ENCODE measurements at places on chromosomes 3 and 15.

- DNase-seq, result no peak
These were observed 5.0 kb downstream of the PTH1R start for GRCh38 chr3:46882377-46883053.

DNA sequence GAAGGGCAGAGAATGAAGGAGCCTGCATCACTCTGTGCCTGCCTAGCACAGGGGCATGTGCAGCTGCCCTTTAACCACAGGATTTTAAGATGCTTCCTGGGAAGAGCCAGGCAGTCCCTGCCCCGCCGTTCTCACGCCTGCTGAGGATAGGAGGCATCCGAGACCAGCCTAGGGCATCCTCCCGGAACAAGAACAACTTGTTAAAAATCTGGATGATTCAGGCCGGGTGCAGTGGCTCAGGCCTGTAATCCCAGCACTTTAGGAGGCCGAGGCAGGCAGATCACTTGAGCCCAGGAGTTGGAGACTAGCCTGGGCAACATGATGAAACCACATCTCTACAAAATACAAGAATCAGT is 15.2 kb downstream of the NRROS start:
- DNase-seq, result no peak

DNA sequence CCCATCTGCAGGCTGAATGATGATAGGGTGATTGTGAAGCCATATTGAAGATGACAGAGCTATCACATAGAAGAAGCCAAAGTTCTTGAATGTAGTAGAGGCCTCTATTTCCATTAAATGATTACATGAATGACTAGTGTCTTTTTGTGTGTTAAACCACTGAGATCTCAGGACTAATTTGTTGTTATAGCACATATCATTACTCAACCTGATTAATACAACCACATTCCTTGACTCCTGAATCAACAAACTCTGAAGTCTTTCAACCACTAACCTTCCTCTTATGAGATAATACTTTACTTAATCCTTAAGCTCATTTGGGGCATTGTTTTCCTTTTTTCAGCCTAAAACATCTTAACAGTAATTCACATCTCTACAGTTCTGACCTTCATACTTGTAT is 564.5 kb upstream of the ADAMTS9 start:
- no peak for DNase-seq

- no peak for DNase-seq
These were observed 234.0 kb downstream of the PLCL2 start for GRCh38 chr3:17118771-17119170.

DNA sequence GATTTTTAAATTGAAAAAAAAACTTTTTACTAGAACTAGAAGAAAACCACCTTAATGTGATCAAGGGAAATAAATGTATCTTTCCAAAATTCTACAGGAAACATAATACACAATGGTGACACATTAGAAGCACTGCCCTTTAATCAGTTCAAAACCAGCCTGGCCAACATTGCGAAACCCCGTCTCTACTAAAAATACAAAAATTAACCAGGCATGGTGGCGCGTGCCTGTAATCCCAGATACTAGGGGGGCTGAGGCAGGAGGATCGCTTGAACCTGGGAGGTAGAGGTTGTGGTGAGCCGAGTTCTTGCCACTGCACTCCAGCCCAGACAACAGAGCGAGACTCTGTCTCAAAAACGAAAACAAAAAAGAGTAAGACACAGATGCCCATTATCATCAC is 134.5 kb downstream of the TBC1D5 start:
- DNase-seq, result no peak

DNA sequence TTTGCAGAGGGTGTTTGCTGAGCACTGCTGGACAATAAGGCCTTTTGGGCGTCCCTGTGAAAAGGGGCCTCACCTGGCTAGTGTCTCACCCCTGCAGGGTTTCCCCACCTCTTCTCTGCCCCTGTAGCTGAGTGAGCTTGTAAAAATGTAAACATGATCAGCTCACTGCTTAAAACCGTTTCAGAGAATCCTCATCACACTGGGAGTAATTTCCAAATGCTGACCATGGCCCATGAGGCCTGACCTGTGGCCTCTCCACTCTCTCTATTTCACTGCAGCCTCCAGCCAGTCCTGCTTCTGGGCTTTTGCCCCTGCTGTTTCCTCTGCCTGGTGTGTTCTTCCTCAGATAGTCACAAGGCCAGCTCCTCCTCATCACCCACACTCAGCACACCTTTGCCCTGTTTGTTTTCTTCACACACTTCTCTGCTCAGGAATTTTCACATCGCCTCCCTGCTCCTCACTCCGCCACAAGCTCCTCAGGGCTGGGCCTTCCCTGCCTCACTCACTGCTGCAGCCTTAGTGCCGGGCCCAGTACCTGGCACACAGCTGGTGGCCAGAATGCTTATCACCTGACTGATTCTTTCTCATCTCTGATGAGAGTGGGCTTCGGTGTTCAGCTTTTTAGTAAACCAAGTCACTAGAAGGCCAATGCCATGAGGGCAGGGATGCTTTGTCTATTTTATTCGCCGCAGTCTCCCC is 79.3 kb upstream of the SEC13 start:
- DNase-seq, result no peak

DNA sequence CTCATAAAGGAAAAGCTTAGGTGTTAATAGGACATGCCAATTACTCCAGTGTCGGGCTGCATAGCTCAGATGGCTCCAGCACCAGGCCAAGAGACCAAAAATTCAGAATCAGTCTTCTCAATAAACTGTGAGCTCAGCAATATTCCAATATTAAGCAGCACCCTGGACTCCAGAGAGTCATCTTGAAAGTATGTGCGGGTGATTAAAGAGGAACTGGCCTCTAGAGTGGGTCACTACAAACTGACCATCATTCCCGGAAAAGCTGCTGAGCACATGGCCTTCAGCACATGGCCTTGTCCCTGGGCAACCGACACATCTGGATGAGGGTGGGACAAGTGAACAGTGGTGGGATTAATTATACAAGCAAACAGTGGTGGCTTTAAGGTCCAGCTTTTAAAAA is 59.0 kb downstream of the MAGI1 start:
- no peak for DNase-seq

DNA sequence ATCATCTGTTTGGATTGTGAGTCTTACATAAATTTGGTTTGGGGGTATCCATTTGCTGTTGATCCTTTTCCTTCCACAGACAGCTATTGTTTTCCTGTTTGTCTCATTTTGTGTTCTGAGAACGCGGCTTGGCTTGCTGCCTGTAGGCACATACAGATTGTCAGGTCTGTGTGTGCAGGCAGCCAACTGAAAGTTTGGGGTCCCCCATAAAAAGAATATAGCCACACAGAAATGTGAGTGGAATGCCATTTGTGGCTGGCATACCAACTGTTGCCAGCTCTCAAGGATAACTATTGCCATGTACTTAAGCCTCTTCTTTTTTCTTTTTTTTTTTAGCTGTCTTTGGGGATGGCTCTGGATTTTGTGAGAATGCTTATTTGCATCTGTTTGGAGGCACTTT is 1308.0 kb downstream of the ROBO1 start:
- DNase-seq, result no peak

GRCh38 chr3:139460076-139460475 is 16.2 kb downstream of the RBP2 start:
- no peak for DNase-seq

DNA sequence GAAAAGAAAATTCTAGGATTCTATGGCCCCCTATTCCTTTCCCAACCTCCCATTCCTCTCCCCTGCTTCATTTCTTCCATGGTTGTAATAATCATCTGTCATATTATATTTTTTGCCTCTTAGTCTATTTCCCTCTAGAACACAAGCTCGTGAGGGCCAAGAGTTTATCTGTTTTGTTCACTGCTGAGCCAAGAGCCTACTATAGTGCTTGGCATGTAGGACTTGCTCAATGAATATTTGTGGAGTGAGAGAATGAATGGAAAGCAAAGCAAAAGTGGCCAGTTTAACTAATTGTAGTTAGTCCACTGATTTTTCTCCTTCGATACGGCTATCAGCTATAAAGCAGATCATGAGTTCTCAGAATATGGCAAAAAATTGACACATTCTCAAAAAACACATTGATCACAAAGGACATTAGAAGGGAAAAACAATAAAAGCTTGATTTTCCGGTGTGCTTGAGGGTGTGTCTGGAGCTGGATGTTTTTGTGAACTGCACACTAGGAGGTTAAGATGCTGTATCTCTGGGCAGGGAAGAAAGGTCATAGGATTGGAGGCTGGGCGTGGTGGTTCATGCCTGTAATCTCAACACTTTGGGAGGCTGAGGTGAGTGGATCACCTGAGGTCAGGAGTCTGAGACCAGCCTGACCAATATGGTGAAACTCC is 25.0 kb upstream of the CTSH start:
- no peak for DNase-seq

DNA sequence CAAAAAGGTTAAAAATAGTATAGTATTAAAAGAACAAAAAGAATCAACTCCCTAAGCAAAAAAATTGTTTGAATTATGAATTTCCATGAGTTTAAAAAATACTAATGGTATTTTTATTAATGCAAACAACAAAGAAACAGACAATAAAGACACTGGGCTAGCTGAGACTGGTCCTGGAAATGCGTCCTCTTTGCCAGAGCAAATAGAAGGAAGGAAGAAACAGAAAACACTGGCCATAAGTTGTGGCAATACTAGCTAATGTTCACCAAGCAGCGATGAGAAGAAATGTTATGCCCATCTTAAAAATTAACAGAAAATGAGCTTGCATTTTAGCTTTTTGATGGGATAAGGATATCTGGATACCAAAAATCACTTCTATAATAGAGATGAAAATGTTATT is 88.6 kb downstream of the TBL1XR1 start:
- no peak for DNase-seq

DNA sequence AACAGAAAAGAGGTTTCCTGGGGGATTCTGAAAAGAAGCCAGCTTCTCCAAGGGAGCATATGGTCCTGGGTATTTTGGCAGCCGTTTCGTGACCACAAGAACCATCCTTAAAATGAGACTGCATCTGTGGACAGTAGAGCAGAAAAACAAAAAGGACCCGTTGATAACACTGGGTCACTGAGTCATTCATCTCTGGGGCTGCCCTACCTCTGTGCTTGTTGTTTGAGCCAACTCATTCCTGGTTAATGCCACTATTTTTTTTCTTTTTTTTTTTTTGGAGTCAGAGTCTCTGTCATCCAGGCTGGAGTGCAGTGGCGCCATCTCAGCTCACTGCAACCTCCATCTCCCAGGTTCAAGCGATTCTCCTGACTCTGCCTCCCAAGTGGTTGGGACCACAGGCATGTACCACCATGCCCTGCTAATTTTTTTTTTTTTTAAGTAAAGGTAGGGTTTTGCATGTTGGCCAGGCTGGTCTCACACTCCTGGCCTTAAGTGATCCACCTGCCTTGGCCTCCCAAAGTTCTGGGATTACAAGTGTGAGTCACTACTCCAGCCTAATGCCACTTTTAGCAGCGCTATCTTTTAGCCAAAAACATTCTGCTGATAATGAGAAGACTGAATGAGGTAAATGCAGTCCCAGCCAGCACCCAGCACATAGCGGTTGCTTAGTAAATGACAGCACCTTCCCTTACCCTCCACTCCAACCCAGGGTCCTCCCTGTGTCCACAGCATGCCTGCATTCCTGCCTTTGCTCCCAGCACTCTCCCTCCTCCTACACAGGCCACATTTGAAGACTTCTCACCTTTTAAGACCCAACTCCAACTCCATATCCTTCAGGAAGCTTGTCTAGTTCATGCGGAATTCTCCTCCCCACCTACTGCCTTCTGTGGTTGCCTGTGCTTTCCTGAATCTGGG is 9.1 kb upstream of the ISL2 start:
- no peak for DNase-seq

DNA sequence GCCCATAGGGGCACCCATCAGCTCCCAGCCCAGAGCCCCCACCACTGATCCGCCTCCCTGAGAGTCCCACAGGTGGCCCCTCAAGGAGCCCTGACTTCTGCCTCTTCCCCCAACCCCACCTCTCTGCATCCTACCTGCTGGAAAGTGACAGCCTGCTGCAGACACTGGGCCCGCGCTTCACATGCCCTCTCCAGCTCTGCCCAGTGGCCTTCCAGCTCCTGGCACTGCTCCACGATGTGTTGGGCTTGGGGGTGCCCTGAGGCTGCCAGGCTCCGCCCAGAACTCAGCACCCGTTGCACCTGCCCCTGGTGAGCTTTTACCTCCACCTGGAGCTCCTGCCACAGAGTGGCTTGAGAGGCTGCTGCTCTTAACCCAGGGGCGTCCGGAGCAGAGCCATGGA is 20.1 kb downstream of the SPTBN5 start:
- DNase-seq, result peak; percentile 74

GRCh38 chr3:173993299-173993698 is 595.8 kb downstream of the NLGN1 start:
- DNase-seq, result no peak

- DNase-seq, result no peak
These were observed 213.5 kb downstream of the EDEM1 start for GRCh38 chr3:5401002-5401401.

- DNase-seq, result no peak
These were observed 614 bp upstream of the MINDY2 start for GRCh38 chr15:58770519-58770856.

DNA sequence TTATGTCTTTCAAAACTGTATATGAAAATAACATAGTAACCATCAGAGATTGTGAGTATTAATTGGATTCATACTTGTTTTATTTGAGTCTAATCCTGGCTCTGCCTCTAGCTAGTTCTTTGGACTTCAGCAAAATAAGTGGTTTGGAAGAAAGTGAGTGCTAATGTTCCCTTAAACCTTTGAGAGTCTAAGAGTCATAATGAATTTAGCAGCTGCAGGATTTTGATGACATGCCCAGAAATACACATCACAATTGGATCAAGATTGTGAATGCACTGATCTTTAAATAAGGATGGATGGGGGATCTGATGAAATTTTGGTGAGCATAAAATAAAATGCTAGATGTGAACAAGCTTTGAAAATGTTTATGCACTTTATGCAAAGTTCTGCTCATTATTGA is 79.9 kb upstream of the FAM98B start:
- DNase-seq, result no peak

DNA sequence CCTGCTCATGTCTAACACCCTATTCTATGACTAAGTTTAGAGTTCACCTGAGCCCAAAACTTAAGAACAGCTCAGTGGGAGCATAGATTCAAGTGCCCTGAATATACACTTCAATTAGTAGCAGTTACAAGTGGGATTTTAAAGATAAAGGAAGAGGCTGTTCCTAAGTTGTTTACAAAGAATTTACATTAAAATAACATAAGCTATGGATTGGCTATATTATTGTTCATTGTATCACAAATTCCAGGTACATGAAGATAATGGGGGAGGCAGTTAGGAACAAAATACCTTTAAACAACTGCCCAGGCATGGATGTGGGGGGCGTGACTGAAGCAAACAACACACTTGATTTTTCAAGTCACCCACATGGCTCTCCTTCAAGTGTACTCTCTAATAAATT is 52.7 kb downstream of the ROPN1B start:
- no peak for DNase-seq

- peak; percentile 86 for DNase-seq
These were observed at the start of gene TRPC1 for GRCh38 chr3:142723968-142724681. Gene TRPC1 (plus strand): TSS chr3:142724034. CDS start chr3:142724560, 526 bp downstream.

DNA sequence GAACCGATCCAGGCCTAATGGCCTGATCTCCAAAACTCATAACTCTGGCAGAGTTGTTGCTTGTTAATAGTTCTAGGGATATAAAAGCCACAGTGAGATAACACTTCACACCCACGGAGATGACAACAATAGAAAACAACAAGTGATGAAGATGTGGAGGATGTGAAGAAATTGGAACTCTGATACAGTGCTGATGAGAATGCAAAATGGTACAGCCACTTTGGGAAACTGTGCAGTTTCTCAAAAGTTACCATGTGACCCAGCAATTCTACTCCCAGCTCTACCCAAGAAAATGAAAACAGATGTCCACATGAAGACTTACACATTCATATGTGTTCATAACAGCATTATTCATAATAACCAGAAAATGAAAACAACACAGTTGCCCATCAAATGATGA is 3.8 kb downstream of the CMTM7 start:
- DNase-seq, result no peak

- peak; percentile 43 for DNase-seq
These were observed 68.0 kb downstream of the TIPARP start for GRCh38 chr3:156742401-156742800.

All from NCI-H774 (cell line).